ENCODE measurements at places on chromosomes 7 and 10.

DNA sequence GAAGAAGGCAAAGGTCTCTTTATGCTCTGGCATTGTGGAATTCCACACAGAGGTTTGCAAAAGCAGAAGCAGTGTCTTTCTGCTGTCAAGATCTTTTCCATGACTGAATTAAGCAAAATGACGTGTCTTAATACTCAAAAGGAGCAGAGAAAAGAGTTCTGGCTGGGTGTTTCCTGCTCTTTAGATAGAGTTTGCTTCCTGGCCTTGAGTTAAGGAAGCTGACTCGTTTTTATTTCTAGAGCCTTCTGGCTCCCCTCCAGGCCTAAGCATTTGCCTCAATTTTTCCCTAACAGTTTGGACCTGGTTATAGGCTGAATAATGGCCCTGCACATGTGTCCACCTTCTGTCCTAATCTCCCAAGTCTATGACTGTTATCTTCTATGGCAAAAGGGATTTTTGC, 21.6 kb downstream of the TAS2R41 start:
- DNase-seq = no peak

DNA sequence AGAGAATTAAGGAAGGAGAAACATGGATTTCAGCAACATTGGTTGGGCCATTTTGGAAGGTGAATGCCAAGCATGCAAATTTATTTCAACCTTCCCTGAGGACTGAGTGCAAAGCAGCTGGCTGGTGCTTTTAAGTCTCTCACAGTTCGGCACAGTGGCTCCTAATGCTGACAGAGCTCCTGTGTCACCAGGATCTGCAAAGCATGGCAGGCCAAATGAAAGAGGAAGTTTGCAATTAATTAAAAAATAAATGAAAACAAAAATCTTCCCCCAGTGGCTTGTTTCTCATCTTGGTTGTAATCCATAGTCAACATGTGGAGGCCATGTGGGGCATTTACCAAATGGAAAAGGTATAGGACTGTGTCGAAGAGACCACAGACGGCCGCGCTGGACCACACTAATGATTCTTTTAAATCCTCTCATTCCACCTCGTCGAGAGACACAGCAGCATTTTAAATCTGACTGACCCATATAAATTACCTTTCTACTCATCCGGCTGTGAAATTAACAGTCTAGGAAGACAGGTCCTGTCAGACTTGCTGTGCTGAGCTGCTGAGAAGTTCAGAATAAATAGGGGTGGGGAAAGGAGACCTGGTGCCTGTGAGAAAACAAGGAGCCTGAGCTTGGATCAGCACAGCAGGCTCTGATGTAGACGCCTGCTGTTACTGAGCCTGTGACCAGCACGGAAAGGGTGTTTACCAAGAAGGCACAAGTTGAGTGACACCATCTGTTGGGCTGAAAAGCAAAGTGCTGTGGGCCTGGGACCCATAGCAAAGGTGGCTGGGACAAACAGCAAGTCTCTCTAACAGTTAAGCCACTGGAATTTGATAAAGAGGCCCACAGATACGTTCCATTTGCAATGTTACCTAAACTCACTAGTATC, 136.0 kb upstream of the COL1A2 start:
- no peak for DNase-seq

GRCh38 chr7:31890198-31890597, 180.0 kb downstream of the PDE1C start:
- no peak for DNase-seq

- DNase-seq = no peak
These were observed 80.0 kb downstream of the SHH start for GRCh38 chr7:155732286-155732685.

DNA sequence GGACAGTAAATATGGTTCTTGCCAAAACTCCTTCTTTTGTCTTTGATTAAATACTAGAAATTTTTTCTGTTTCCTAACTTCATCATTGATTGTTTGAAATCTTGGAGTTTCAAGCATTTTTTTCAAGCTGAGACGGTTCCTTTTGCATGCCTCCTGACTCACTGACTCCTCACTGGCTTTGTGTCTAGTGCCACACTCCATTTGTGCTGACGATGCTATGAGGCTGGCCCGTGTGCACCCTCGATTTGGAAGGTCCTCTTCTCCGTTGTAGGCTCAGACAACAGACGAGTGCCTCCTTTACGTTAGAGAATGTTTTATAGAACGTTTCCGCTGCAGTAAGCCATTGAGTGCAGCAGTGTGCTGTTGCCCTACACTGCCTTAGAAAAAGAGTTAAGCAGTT, 10.8 kb upstream of the CSGALNACT2 start:
- DNase-seq = no peak

DNA sequence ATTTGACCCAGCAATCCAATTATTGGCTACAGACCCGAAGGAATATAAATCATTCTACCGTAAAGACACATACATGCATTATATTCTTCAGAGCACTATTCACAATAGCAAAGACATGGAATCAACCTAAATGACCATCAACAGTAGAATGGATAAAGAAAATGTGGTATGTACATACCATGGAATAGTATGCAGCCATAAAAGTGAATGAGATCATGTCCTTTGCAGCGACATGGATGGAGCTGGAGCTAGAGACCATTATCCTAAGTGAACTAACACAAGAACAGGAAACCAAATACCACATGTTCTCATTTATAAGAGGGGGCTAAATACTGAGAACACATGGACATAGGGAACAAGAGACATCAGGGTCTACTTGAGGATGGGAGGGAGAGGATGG, 44.0 kb downstream of the LMBR1 start:
- DNase-seq = no peak
